T follicular helper cell (primary cell): ENCODE measurements at places on chromosomes 3 and 15.

DNA sequence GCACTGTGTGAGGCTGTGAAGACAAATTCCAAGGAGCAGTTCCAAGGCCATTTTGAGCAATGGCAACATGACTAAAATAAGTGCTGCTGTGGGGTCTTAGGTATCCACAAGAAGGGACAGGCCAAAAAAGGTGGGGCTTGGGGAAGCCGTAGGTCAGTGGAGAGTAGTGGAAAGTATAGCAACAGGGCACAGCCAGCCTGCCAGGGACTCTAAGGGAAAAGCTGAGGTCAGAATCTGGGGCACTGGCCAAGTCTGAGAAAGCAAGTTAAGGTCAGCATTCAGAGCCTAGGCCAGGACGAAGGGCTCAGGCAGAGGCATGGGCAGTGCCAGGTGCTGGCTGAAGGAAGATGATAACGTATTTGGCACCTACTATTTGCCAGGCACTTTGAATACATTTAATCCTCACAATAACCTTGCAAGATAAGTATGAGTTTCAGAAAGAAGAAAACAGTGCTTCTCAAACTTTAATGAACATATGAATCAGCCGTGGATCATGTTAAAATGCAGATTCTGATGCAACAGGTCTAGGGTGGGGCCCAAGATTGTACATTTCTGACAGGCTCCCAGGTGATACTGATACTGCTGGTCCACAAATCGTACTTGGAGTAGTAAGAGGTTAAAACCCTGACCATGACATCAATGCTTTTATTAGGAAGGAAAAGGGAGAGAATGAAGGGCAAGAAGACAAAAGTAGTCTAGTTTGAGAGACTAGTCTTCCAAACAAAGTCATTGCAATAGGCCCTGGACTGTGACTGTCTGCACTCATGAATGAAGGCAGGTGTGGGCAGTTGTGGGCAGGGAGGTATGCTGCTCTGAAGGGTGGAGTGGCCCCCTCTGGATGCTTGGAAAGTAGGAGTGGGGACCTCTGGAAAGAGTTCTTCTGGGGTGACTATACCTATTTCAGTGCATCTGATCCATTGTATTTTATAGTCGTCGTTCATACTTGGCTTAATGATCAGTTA, 106.3 kb upstream of the ANKRD28 start:
- DNase-seq, result no peak

GRCh38 chr3:128285967-128286321, 132.7 kb downstream of the EEFSEC start:
- no peak for DNase-seq

GRCh38 chr3:56980243-56980642, 80.2 kb upstream of the SPATA12 start:
- DNase-seq, result no peak

GRCh38 chr15:82587805-82588204, 47.5 kb upstream of the RPS17 start:
- no peak for DNase-seq

DNA sequence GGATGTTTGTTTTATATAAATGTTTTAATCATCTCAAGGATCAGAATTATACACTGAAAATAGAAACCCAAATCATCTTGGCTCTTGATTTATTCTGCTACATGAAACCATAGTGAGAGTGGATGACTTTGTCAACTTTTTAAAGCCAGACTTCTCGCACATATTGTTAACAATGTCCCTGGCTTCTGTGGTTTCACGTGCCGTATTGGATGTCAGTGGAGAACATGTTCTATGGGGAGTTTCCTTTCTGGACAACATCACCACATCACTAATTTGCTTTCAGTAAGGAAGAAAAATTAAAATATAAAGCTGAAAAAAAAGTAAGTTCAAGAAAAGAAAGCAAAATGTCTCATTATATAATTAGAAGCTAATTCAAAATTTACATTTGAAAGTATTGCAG, 297.1 kb upstream of the MME start:
- DNase-seq, result no peak

DNA sequence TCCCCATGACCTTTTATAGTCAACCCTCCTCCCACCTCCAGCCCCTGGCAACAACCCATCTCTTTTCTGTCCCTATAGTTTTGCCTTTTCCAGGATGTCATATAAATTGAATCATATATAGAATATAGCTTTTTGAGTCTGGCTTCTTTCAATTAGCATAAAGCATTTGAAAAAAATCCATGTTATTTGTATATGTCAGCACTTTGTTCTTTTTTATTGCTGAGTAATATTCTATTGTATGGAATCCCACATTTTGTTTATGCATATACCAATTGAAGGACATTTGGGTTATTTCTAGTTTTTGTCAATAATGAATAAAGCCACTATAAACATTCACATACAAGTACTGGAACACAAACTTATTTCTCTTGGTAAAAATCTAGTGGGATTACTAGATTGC, 58.0 kb upstream of the SSR3 start:
- no peak for DNase-seq

- DNase-seq, result no peak
Measured at GRCh38 chr3:95721938-95722337, 1092.5 kb upstream of the EPHA6 start.

DNA sequence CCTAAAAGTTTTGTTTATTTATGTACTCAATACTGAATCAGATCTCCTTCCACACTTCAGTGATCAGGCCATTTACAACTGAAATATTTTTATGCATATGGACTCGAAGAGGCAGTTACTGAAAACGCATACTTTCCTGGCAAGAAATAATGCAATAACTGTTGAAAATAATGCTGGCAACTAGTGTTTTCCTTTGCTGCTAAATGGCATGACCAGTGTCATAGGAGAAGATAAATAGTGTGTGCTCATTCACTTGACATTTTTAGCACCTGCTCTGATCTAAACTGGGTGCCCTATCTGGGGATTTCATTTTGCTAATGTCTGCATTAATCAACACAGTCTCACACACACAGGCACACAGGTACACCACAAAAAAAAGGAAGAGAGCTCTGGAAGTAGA, 695.2 kb downstream of the TUSC7 start:
- no peak for DNase-seq

- DNase-seq, result no peak
Measured at GRCh38 chr3:23809840-23810342, 4.1 kb downstream of the UBE2E1 start.

DNA sequence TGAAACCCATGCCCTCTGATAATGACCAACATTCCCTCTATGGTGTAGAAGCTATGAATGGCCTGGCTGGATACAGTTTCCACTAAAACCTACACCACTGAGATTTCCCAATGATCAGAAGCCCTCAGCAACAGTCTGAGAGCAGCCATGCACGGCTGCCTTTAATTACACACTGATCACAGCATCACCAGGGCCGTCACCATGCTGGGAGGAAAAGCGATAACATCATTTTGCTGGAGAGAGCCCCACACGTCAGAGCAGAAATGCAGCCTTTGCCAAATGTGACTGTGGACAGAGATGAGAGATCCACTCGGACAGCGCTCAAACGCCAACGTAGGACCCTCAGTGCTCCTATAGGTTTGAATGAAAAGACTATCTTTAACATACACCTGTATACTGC, 135.0 kb downstream of the XXYLT1 start:
- no peak for DNase-seq

DNA sequence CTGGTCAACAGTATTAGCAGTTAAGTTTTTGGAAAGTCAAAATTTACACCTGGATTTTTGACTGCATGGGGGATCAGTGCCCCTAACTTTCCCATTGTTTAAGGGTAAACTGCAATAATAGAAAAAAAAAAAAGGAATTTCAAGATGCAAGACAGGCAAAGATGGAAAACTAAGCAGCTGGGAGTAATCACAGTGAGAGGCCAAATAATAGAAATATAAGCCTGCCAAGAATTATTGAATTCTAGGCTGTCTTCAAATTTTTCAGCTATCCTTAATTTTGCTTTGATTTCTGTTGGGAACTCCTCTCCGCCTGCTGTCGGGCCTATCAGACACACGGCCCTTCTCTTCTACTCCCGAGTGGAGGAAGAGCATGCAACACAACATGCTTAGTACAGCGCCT, 215.5 kb upstream of the LMCD1 start:
- no peak for DNase-seq

DNA sequence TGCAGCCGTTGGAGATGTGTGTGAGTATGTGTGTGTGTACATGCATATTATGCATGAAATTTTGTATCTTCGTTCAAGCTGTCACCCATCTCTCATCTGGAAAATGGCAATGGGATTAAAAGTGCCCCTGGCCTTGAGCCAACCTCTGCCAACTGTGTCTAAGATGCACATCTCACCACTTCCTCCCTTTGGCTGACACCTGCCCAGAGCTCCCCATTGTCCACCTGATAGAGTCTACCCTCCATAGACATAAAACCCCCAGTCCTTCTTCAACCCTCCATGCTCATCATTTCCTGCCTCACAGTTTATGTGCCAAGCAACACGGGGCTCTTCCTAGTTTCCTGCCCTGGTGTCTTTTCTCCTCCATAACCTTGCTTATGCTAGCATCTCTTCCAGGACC, 187.5 kb upstream of the HES1 start:
- DNase-seq, result no peak

- no peak for DNase-seq
Measured at GRCh38 chr15:40942337-40942854, 10.9 kb upstream of the CHAC1 start.

DNA sequence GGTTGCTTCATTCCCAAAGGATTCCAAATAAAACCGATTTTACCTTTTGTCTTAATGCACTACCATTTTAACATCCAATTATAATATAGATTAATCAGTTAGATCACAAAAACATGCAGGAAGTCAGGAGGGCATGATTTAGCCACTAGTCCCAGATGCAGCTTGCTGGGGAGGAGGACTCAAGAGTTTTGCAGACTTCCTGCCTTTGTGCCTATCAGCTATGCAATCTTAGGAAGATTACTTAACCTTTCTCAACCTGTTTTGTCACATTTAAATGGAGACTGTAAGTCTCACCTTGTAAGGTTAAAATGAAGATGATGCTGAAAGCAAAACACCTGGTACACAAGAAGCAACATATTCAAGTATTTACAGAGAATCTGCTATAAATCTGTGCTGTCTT, 242.4 kb upstream of the GOLIM4 start:
- DNase-seq, result no peak
